ENCODE measurements at places on chromosomes 2 and 18.

GRCh38 chr2:70523996-70524965 lies 29.3 kb downstream of the TGFA start:
- peak; percentile 64 for DNase-seq

DNA sequence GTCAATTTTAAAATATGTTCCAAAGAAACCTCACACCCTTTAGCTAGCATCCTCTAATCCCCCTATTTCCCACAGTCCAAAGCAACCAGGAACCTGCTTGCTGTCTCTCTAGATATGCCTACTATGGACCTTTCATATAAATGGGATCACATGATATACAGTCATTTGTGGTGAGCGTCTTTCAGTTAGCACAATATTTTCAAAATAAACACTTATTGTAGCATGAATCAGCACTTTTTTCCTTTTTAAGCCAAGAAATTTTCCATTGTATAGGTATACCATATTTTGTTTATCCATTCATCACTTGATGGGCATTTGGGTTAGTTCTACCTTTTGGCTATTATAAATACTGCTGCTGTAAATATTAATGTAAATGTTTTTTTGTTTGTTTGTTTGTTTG lies 223.0 kb upstream of the DOK6 start:
- DNase-seq: no peak

GRCh38 chr18:316393-316792 lies 48.5 kb upstream of the THOC1 start:
- DNase-seq: no peak

DNA sequence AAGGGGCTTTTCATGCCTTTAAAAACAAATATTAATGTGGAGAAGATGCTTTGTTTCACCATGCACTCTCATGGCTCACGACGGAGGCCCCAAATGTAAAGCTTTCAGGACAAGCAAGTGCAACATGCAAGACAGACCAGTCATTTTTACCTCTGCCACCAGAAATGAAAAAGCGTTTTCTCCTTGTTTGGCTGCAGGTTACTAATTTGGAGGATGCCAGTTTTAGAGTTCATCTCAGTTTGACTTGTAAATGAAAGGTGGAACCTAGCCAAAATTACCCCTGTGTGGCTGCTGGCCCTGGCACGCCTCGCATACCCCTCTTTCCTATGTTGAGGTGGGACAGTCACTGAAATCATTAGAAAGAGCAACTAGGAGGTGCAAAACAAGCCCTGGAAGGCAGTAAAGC lies 138.6 kb downstream of the BCL2 start:
- no peak for DNase-seq

DNA sequence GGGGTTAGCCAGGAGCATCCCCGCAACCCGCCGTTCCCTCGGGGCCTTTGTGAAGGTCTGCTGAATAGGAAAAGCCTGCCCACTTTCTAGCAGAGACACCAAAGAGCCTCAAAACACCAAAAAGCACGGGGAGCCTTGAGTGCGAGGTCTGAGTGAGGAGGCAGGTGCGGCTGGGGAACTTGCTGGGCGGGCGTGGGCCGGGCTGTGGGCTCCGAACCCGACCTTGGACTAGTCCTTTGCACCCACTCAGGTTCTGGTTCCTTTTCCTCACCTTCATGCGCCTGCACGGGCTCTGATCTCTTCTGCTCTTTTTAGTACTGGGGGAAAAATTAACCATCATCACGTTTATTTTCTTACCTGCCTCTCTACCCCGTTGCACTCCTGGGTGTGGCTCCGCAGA lies 19.9 kb downstream of the APCDD1 start:
- no peak for DNase-seq

- DNase-seq: no peak
These were observed 16.2 kb downstream of the ADRA2B start for GRCh38 chr2:96099861-96100798.

DNA sequence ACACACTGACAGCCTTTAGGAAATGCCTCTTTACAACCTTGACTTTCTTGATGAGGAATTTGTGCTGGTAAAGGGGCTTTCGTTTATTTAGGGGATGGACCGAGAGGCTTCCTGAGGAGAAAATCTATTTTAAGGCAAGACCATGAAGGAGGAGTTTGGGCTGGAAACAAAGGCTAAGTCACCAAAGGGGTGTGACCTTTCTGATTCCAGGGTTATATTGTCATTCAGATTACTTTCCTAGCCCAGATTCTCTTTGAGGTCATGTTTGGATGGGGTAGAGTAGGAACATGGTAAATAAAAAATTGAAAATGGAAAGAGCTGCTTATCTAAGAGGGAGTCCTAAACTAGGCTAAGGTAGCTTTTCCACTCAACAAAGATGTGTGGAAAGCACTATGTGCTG lies 77.1 kb upstream of the UGP2 start:
- no peak for DNase-seq

DNA sequence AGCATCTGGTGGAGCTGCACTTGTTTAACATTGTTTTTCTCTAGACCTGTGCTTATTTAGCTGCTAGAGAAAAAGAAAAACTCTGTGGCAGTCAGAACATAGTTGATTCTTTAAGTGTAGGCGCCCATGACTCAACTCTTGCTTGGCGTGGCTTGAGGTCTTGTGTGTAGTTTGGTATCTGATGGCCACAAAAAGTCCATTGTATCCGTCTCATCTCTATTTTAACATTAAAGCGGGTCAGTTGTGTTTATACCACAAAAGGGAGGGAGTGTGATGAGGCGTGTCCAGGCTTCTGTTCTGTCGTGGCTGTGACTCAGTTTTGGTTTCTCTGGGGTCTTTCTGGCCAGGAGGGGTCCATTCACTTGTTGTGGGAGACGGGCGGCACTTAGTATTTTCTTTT lies 24.2 kb upstream of the UGT1A8 start:
- DNase-seq: no peak

Data from suppressor macrophage treated with lipopolysaccharide for 4 hours (primary cell).